ENCODE measurements at places on chromosomes 6 and 20.

DNA sequence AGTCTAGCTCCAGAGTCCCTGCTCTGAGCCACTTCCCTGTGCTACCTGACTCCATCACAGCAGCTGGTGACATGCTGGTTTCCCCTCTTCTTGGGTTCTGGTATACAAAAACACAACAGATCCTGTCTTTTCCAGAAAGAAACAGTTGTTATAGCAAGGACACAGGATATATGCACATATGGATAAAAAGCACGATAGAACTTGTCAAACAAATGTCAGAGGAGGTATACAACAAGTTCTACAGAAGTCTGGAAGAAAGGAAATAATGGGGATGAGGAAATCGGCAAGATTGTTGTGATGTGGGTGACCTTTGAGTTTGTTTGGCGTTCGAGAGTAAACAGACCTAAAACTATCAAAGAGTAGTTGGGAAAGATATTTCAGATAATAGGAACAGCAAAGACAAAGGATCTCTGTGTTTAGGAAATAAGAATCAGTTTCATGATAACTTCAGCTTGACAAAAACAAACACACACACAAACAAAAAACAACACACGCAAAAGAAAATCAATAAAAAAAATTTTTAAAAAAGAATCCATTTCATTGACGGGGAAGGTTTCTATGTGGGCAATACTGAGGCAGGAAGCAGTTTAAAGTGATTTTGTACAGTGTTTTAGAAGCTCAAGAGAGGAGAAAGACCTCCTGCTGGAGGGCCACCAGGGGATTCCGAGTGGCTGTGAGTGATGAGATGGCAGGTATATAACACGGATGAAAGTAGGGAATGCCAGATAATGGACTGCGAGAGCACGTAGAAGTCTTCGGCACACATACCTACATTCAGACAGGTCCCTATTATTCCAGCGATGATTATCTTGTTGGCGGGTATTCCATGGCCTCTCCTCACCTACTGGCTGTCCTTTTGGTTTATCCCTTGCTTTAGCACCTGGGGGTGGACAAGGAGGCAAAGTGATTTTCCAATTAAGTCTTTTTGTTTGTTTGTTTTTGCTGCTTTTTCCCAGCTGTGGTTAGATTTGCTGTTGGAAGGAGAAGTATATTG, 174.9 kb downstream of the HS3ST5 start:
- no peak for DNase-seq

GRCh38 chr6:4010689-4011090, 68.2 kb downstream of the FAM217A start:
- no peak for DNase-seq

DNA sequence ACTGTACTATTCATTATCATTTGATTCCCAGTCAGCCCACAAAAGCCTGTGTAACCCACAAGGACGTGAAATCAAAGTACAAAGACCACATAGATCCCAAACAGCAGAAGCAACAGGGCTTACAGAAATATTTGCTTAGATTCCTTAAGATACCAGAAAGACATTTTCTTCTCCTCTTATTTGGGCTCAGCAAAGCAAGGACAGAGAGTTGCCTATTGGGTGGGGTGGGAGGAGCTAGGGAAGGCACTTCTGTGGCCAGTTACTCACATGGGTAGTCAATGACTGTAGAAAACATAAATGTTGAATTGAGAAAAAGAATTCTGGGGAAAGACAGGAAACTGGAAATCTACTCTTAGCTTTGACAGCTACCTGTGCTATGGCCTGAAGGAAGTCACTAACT, 19.8 kb downstream of the PDE7B start:
- no peak for DNase-seq

DNA sequence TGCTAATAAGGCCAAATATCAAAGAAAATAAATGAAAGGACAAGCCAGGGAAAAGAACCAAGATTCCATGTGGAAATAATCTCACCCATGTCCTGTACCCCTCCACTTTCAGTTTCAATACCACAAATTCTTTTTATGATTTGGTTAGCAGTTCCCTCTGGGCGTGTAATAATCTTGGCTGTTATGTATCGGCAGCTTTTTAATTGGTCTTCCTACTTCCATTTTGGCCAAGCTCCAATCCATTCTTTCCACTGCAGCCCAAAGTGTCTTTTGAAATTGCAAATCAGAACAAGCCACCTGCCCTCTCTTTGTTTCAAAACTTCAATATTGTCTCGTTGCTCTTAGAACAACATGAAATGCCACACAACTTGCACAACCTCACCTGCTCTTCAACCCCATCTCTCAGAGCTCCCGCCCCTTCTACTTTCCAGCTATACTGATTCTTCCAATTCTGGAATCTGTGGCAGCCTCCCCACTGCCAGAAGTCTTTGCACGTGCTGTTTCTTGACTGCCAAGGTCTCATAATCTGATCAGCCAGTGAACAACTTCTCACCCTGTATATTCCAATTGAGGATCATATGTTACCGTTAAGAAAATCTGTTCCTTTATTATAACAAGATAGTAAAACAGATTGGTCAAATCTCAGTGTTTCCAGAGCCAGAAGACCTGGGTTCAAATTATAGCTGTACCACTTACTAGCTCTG, 354.5 kb downstream of the CBLN4 start:
- DNase-seq, result no peak

GRCh38 chr6:17167327-17167979, 65.6 kb downstream of the STMND1 start:
- no peak for DNase-seq

DNA sequence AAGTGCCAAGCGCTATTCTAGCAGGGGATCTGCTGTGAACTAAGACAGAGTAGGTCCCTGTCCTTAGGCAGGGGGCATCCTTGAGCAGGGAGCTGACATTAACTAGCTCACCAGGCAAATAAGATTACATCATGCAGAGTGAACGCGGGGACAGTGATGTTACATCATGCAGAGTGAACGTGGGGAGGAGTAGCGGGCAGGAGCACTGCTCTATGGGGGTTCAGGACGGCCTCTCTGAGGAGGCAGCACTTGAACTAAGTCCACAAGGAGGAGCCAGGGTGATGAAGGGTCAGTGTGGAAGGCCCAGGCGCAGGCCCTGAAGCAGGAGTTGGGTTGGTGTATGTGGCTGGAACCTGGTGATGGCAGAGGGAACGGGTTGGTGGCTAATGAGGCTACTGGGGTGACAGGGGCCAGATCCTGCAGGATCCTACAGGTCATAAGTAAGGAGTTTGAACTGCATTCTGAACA, 38.7 kb downstream of the KAT14 start:
- DNase-seq, result no peak

GRCh38 chr6:4320860-4321259, 185.5 kb upstream of the ECI2 start:
- no peak for DNase-seq

GRCh38 chr20:33482581-33482980, 7.3 kb upstream of the CBFA2T2 start:
- no peak for DNase-seq

Data from hematopoietic multipotent progenitor cell treated with erythropoietin and hydrocortisone succinate and interleukin-3 and kit ligand, for 15 days (in vitro differentiated cells).